Activated CD8-positive, alpha-beta memory T cell treated with anti-CD3 and anti-CD28 coated beads for 4 hours (primary cell): ENCODE measurements at places on chromosomes 7 and 10.

- no peak for DNase-seq
Measured at GRCh38 chr7:380139-380485, 90.1 kb downstream of the FOXL3 start.

DNA sequence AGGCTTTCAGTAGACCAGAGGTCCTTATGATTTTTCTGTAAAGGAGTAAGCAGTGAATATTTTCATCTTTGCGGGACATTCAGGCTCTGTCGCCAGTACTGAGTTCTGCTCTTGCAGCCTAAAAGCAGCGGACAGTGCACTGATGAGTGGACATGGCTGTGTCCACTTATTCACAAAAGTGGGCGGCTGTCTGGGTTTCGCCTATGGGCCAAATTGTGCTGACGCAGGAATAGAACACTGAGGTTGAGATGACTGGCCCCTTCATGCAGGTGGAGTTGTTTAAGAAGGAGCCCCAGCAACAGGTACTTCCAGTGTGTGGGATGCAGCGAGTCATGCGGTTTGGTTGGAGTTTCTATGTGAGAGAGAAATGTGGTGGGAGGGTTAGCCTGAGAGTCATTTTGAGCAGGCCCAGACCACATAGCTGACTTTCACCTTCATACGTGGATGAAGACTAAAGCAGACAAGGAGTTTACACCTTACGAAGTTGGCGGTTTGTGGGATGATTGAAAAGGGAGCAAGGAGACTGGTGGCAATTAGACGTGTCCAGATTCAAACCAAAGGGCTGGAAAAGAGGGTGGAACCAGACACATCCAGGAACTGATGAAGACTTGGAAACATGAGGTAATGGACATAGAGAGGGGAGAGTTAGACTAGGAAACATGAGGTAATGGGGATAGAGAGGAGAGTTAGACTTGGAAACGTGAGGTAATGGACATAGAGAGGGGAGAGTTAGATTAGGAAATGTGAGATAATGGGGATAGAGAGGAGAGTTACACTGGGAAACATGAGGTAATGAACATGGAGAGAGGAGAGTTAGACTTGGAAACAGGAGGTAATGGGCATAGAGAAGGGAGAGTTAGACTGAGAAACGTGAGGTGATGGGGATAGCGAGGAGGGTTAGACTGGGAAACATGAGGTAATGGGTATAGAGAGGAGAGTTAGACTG lies 38.2 kb downstream of the WDR37 start:
- no peak for DNase-seq

GRCh38 chr10:17059197-17059688 lies 70.4 kb downstream of the CUBN start:
- no peak for DNase-seq

- peak; percentile 45 for DNase-seq
Measured at GRCh38 chr7:5704534-5704922, 76.9 kb downstream of the RNF216 start.

DNA sequence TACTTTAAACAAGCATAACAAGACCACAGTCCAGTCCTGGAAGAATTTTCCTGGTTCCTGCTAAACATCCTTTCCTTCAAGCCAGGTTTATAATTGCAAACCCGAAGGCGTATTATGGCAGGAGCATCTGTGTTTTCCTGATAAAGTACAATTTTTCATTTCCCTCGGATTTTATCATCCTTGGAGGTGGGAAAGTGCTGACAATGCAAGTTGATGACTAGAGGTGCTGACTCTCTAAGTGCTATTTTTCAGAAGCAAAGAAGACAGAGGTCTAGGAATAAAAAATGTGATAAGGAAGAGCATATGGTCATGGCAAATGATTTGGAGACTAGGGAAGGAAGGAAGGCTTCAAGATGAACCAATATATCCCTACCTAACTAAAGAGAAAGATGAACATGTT lies 703.2 kb upstream of the LRRN3 start:
- DNase-seq, result no peak

DNA sequence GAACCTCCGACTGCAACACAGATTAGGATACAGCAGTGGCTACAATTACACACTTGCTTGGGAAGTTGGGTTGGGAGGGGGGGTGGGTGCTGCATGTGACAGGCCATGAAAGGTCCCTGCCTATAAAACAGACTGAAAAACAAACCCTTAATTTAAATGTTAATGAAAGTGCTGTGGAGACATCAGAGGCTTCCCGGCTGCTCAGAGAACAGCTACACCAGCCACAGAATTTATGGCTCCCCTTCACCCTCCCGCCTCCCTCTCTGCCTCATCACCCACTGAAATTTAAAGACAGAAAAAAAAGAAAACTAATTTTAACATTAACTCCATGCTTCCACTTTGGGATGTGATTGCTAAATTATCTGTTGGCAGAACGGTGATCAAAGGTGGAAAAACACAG lies 34.7 kb downstream of the FBXW4 start:
- DNase-seq, result no peak

GRCh38 chr7:16046041-16046440 lies 359.6 kb upstream of the MEOX2 start:
- DNase-seq, result no peak

DNA sequence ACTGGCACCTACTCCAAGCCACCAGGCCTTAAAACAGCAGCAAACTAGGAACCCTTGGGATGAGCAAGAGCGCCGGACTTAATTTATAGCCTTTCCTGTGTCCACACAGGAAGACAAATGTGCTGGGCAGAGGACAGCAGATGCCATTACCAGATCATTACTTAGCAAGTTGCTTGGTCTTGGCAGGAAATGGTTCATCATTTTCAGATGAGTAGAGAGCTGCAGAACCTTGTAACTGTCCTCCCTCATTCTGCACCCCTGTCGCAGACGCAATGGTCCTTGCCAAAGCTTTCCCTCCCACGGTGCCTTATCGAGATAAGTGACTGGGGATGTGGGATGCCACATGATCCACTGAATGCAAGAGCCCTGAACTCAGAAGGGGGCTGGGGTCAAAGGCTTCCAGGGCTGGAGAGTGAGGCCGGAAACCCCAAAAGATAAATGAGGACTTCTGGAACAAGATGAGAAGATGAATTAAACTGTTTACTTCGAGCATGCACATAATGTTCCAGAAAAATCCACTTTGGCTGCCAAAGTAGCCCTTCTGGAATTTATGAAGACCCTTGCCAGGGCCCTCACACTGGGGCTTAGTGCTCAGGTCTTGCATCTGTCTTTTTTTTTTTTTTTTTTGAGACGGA lies 145.6 kb upstream of the ZNF32 start:
- DNase-seq, result no peak

GRCh38 chr10:26467639-26468038 lies 29.5 kb downstream of the APBB1IP start:
- no peak for DNase-seq

- DNase-seq, result no peak
Measured at GRCh38 chr10:79420974-79421688, 24.3 kb downstream of the ZCCHC24 start.

DNA sequence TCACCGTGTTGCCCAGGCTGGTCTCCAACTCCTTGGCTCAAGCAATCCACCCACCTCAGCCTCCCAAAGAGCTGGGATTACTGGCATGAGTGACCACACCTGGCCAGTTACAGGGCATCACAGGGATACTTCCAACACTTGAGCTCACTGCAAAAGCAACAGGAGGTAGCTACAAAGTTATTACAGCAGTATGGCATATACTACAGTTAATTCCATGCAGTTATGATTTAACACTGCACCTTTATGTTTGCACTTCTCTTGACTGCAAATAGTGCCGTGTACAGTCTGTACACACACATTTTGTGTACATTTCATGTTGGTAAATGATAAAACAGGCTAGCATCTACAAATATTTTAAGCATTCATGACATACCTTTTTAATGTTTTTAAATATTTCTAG lies 21.3 kb downstream of the SRPK2 start:
- DNase-seq, result no peak

DNA sequence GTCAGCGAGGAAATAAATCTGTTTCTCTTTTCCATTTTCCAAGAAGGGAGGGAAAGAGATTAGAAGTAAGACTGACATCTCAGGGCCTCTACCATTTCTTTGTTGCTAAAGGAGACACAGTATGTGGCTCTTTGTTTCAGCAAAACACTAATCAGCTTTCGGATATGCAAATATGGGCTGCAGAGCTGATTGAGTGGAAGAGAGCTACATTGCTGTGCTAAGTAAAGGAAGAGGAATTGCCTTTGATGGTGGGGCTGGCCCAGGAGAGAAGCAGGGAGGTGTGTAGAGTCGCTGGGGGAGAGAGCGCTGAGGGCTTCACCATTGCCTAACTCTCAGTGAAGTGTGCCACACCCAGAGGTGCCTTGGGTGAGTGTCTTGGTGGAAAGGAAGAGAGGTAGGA lies 284.8 kb downstream of the SDK1 start:
- DNase-seq, result no peak

DNA sequence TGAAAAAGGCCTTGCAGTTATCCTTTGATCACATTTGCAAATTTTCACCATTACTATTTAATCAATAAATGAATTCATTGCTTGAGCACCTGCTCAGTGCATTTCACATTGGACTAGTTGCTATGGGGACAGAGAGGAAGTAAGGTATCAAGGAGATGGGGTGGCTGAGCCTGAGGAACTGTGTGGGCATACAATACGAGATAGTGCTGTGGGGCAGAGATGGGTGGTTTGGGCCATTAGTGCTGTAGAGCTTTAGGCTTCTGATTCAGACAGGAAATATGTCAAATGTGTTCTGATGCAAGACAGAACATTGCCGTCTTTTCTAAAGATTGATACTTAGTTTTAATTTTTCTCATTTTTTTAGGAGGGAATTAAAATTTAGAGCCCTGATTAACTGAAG lies 13.2 kb downstream of the ITGB8 start:
- no peak for DNase-seq

DNA sequence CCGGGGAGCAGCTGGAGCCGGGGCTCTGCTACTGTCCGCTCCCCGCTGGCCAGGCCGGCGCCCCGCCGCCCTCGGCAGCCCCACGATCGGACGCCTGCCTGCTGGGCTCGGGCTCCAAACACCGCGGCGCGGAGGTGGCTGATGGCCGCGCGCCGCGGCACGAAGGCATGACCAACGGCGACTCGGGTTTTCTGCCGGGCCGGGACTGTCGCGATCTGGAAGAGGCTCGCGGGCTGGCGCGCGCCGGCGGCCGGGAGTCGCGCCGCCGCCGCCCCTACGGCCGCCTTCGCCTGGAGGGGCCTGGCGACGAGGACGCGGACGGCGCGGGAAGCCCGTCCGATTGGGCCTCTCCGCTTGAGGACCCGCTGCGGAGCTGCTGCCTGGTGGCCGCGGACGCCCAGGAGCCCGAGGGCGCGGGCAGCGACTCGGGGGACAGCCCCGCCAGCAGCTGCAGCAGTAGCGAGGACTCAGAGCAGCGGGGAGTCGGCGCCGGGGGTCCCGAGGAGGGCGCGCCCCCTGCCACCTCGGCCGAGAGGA lies 570 bp downstream of the TBC1D12 start:
- DNase-seq, result no peak

DNA sequence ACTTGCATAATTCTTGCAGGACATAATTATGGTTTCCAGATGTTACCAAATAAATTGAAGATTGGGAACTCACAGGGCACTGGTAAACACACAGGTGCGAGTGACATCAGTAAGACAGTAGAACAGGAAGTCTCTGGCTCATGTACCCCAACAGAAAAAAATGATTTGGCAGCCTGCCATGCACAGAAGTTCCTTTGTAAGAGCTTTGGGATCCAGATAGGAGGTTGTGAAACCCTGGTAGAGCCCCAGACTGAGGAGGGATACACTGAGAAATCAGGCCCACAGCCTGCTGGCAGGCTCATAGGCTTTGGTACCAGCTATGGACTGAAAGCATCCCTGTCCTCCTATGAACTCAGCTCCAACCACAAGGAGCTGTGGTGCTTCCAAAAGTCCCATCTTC lies 118.0 kb downstream of the COBL start:
- DNase-seq, result no peak

GRCh38 chr7:84043661-84044191 lies 150.9 kb downstream of the SEMA3A start:
- no peak for DNase-seq

DNA sequence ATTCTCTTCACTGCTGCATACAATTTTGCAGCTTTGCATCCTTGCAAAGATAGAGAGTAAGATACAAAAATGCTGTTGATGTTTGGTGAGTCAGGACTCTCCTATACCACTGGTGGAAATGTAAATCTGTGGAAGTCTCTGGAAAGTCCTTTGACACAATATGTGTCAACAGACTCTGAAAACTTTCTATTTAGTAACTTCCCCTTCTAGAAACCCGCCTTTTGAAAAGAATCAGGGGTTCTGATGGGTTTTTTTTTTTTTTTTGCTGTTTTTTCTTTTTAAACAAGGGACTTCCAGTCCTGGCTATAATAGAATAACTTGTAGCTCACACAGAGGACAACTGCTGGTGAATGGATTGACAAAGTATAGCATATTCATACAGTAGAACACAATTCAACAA lies 16.4 kb downstream of the NOD1 start:
- DNase-seq, result no peak

DNA sequence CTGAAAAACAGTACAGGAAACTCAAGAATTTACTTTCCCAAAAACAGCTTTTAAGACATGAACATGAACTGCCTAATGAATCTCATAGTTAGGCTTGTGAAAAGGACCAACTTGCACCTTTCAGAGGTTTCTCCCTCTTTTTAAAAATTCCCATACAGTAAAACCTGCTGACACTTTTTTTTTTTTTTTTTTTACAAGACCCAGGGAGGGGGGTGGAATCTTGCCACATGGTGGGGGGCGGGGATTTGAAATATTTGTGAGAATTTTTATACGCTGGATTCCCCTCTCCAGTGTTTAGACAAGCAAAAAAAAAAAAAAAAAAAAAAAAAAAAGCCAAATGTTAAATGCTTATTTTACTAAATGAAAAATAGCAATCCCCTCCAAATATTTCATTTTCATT lies 57.4 kb downstream of the HIBADH start:
- DNase-seq, result no peak

DNA sequence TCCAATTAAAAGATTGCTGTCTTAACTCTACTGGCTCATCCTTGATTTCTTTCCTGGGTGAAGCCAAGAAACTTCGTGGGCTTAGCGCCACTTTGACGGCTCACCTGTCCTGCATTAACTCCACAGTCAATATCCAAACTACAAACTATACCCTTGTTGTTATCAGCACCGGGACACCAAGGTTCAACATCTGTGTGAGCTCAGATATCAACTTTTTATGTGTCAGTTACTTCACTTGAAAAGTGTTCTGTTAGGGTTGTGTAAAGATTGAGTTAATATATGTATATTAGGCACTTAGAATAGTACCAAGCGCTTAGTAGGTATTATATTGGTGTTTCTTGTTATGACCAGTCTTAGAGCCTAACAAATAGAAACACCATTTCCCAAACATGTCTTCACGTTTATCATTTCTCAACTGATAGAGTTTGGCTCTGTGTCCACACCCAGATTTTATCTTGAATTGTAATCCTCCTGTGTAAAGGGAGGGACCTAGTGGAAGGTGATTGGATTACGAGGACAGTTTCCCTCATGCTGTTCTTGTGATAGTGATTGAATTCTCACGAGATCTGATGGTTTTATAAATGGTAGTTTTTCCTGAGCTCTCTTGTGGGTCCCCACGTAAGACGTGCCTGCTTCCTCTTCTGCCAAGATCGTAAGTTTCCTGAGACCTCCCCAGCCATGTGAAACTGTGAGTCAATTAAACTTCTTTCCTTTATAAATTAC lies 19.0 kb upstream of the ST8SIA6 start:
- no peak for DNase-seq

GRCh38 chr7:155732286-155732685 lies 80.0 kb downstream of the SHH start:
- no peak for DNase-seq
